Activated effector memory CD4-positive, alpha-beta T cell treated with Interleukin-2 at 50 U/mL for 16 hours (primary cell): ENCODE measurements at places on chromosomes 12 and 14.

- no peak for DNase-seq
Observed at GRCh38 chr12:68042212-68042699, 53.0 kb downstream of the IFNG-AS1 start.

DNA sequence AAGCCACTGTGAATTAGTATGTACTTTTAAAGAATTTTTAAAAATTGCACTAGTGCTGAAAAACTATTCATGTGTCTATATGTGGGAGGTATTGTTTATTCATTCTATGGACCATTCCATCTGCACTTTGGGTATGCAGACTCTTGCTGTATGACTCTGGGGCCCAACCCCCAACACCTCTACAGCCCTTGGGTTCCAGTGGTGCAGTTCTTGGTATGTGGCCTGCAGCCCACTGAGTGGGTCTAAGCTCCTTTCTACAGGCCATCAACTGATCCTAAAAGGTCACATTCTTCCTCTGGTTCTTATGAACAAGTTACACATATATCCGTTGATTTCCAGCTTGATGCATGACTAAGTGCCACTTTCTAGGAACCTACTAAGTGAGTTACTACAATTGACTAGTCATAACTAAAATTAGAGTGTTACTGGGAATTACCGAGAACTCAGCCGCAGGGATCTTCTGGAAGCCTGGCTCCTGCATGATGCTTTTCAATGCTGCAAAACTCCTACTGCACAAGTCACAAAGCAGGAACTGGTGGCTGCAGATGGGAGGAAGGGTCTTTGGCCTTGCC, 62.4 kb upstream of the MED13L start:
- no peak for DNase-seq

DNA sequence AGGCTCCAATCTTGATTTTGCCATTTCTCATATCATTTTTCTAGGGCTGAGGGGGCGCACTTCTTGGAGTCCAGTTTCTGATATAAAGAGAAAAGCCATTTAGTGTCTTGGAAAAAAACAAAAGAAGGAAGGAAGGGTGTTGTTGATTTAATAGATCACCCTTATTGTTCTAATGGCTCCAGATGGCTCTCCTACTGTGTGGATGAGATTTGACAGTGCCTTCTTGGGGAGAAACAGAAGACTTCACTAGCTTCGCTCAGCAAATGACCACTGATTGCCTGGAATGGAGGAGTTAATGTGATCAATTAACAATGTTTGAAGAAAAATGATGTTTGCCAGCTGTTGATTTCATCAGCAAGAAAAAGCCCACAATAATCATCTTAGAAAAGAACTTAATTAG, 216.2 kb downstream of the APAF1 start:
- no peak for DNase-seq

- no peak for DNase-seq
Observed at GRCh38 chr14:99393059-99393655, 87.5 kb downstream of the SETD3 start.

GRCh38 chr12:80377140-80377794, 66.8 kb upstream of the PTPRQ start:
- DNase-seq = no peak

DNA sequence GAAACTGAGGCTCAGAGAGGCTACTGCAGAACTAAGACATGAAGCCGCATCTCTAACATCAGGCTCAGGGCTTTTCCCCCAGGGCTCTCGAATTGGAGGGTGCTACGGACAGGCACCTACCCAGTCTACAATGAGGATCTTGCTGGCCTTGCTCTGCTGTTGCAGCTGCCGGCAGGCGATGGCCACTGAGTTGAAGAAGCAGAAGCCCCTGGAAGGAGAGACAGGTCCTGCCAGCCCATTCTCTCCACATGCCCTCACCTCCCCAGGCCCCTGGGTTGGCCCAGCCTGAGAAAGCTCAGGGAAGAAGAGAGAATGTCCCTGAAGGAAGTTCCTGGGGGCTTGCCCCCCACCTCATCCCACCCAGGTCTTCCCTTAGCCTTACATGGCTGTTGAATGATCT, 16.1 kb downstream of the SLC48A1 start:
- DNase-seq = no peak

- DNase-seq = no peak
Observed at GRCh38 chr14:94180655-94181271, 6.6 kb downstream of the PPP4R4 start.

DNA sequence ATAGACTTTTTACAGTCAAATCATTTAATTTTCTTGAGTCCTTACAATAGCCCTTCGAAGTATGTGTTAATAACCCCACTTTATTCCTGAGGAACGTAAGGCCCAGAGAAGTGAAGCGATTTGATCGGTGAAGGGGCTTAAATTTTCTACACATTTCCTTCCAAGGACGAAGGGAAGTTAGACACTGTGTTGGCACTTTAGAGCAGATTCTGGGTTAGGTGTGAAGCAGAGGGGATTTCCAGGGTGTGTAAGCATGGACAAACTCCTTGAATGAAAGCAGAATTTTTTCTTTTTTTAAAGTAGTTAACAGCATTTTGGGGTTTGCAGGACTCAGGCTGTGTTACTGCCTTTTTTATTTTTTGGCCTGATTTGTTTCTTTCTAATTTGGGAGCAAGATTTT, 38.9 kb downstream of the PRORP start:
- DNase-seq = no peak

DNA sequence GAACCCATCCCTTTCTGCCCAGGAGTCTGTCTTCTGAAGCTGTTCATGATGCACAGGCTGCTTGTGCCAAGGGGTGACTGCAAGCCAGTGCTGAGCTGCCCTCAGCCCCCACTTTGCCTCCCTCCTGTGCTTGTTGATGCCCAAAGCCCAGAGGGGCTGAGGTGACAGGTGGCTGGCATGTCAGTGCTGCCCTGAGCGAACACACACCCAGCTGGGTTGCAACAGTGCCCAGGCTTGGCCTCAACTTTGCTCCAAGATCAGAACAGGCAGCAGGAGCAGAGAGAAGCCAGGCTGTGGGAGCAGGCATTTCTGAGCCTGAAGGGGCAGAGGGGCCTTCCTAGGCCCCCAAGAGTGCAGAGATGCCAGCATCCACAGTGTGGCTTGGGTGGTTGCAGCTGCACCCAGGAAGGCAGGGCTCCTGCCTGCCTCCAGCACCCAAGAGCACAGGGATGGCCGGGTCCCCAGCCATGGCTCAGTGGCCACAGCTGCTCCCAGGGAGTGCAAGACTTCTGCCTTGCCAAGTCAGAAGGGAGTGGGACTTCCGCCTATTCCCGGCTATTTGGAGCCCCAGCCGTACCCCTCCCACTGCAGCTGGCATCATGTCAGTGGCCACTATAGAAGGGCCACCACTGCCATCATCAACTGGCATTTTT, 83.1 kb downstream of the SLC16A7 start:
- no peak for DNase-seq

DNA sequence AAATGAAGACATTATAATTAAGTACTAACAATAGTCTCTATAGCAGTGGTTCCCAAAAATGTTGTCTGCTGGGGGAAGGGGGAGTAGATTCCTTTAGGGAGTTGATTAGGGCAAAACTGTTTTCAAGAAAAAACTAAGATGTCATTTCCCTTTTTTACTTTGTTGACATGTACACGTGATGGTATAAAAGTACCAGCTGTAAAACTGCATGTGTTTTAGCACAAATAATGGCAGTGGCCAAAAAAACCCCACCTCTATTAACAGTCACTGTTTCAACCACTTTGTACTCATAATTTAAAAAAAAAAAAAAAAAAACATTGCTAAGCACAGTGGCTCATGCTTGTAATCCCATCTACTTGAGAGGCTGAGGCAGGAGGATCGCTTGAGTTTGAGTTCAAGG, 61.7 kb downstream of the PPP1R12A start:
- no peak for DNase-seq

DNA sequence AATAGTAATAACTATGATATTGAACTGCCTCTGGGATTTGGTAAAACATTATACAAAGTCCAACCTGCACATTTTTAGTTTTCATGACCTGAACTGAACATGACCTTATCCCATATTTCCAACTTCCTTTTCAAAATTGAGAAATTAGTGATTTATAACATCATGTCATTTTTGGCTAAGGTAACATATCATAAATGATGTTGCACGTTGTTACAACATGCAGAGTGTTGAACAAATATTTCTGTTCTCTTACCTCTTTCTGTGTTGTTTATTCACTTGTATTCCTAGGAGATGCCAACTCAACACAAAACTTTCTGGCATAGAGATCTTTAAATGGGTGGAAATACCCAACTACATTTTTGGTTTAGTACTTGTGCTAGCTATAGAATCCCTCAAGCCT, 496.0 kb downstream of the SLC6A15 start:
- no peak for DNase-seq

GRCh38 chr14:65696801-65697200, 284.3 kb downstream of the FUT8 start:
- no peak for DNase-seq

DNA sequence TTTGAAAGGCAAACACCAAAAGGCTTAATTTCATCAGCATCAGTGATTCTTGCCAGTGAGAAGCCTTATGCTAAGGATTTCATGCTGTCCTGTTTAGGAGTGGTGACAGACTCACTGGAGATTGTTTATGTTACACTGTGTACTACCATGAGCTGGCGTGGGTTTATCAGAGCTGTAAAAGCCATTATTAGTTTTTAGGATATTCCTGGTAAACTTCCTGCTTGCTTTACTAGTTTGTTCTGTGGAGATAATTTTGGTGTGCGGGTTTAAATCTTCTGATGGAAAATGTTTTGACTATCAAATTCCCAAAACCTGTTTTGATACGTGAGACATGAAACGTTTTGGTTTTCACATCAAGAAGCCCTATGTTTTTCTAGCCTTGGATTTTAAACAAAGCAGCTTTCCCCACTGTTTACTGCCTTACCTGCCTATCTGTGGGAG, 15.2 kb downstream of the PPFIBP1 start:
- no peak for DNase-seq

GRCh38 chr12:29732191-29732590, 51.6 kb downstream of the TMTC1 start:
- DNase-seq = no peak

- DNase-seq = no peak
Observed at GRCh38 chr12:120784804-120785203, 59.2 kb downstream of the ACADS start.

- DNase-seq = no peak
Observed at GRCh38 chr12:42002563-42002962, 142.1 kb downstream of the GXYLT1 start.

DNA sequence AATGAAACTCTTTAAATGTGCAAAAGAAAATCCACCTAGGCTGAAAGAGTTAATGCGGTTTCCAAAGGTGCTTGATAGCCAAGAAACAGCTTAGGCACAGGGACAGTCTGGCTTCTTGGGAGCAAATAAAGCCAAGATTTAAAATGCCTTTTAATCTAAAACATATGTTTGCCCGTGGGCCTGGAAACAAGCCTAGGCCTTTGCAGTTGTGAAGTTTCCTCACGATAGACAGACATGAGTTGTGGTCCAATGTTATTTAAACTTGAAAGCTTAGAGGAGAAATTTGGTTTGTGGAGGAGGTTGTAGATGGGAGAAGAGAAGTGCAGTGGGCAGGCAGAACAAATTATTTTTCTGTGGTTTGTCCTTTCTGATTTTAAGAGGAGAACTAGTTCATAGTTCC, 29.8 kb downstream of the PROX2 start:
- no peak for DNase-seq

DNA sequence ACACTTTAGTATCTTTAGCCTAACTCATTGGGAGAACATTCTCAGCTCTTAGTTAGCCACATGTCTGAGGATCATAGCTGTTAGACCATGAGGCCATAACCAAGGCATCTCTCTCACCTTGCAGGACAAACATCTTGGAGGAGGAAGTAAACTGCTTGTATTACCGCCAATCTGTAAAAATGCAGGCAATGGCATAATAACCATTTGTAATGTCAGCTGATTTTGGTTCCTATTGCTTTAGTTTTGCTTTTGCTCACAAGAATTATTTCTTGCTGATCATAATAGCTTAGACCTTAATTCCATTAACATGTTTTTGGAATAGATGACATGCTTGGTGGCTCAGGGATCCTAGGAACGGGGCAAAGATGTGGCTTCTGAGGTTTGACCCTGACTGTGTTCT, 16.4 kb upstream of the GSG1 start:
- no peak for DNase-seq

- no peak for DNase-seq
Observed at GRCh38 chr12:57118711-57119271, 7.6 kb upstream of the STAT6 start.

GRCh38 chr12:90074086-90074485, 365.4 kb upstream of the ATP2B1 start:
- no peak for DNase-seq

DNA sequence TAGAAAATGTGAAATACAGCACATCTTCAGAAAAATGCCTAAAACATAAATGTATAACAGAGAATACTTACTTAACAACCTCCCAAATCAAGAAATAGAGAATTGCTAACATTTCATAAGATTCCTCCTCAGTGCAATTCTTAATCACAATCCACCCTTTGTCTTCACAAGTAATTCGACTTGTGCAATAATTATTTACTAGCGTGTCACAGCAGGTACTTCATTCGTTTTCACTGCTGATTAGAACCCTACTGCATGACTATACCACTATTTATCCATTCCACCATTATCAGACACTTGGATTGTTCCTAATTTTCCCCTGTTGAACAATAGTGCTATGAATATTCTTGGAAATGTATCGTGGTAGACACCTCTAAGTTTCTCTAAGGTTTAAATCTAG, 64.9 kb upstream of the BBS10 start:
- no peak for DNase-seq

DNA sequence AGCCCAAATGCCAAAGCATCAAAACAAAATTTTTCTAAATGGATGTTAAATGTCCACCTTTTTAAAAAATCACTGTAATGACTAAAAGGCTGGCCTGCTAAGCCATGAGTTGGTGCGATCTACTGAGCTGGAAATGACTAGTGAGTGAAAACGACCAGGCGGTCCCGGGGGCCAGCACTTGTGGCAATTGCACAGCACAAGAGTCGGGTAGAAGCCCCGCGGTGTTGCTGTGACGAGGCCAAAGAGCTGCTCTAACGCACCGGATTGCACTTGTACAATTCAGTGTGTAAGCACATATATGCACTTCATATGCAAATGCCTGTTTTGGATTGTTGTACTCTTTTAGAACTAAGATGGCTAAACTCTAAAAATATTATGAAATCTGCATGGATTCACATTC, 64.1 kb upstream of the DYNC1H1 start:
- DNase-seq = no peak

- no peak for DNase-seq
Observed at GRCh38 chr12:88650715-88651114, 70.4 kb upstream of the KITLG start.

DNA sequence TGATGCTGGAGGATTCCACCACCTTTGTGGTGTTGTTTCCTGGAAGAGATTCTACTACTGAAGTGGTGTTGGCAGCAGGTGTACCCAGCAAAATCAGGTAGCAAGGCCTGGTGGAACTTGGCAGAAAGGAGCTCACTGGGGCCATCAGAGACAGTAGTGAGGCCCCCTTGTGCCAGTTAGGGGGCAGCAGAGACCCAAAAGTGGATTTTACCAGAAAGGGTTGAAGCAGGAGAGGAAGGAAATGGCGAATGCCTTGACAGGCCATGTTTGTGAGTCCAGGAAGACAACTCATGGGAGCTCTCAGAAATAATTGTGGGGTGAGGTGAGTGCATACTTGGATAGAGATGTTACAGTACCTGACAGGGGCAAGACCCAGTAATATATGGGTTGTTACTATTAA, 137.7 kb upstream of the FGD4 start:
- no peak for DNase-seq
